ENCODE measurements at places on chromosomes 16 and 17.

DNA sequence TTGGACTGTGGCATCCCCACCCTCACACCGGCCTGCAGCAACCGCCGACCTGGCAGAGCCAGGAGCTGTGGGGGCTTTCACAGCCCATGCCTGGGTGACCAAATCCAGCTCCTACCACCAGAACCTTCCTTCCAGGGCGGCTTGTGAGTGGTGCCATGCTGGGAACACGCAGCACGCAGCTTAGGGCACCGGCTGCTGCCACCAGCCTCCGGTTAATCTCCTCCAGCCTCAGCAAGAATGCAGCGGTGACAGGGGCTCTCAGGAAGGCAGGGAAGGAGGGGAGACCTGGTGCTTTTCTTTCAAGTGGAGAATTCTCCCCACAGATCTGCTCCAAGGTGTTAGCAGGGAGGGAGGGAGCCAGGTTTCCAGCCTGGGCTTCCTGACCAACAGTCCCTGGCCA is 32.3 kb upstream of the ANKRD40CL start:
- DNase-seq, result no peak

GRCh38 chr16:75805946-75806345 is 79.7 kb upstream of the CPHXL start:
- no peak for DNase-seq

GRCh38 chr16:81445143-81445961 is 744 bp downstream of the CMIP start:
- no peak for DNase-seq

DNA sequence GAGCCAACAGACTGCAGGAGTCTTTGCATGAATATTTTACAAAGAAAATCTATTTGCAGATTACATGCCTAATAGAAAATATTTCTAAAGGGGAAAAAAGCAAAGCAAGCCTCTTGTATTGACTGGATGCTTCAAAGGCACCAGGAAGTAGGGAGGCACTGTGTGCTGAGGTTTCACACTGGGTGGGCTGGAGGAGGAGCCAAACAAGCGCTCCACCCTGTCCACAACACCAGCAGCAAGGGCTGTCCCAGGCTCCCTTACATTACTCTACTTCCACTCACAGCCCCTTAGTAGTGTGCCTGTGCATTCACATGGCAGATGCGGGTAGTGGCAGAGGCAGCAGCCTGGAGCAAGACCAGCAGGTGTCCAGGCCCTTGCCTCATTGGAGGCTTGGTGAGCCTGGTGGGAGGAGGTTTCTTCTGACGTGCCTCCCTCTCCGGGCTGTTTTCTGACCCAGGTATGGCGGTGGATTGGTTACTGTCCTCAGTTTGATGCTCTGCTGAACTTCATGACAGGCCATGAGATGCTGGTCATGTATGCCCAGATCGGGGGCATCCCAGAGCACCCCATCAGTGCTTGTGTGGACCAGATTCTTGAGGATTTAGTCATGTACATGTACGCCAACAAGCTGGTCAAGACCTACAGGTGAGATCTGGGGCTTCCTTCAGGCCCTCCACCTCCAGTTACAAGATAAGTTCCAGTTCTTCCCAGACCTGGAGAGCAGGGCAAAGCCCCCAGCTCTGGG is 7.0 kb upstream of the CCNF start:
- no peak for DNase-seq

GRCh38 chr16:77437859-77438258 is 3.0 kb upstream of the ADAMTS18 start:
- DNase-seq, result no peak

- DNase-seq, result no peak
Observed at GRCh38 chr17:65027305-65027704, 29.2 kb downstream of the GNA13 start.

- DNase-seq, result no peak
Observed at GRCh38 chr16:82655072-82655714, 28.4 kb downstream of the CDH13 start.

DNA sequence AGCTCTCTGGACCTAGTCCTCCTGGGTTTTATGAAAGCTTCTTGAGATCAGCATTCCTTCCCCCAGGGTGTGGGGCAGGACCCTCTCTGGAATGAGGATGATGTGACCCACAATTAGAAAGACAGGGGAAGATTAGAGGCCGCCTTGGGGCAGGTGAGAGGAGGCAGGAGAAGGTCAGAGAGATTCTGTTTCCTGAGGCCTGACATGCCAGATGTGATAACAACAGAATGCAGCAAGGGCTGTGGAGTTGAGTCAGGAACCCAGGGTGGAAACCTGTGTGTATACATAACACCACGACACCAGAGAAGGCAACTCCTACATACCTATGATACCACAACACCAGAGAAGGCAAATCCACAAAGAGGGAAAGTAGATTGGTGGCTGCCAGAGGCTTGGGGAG is 5.4 kb upstream of the SLC5A10 start:
- DNase-seq, result no peak

DNA sequence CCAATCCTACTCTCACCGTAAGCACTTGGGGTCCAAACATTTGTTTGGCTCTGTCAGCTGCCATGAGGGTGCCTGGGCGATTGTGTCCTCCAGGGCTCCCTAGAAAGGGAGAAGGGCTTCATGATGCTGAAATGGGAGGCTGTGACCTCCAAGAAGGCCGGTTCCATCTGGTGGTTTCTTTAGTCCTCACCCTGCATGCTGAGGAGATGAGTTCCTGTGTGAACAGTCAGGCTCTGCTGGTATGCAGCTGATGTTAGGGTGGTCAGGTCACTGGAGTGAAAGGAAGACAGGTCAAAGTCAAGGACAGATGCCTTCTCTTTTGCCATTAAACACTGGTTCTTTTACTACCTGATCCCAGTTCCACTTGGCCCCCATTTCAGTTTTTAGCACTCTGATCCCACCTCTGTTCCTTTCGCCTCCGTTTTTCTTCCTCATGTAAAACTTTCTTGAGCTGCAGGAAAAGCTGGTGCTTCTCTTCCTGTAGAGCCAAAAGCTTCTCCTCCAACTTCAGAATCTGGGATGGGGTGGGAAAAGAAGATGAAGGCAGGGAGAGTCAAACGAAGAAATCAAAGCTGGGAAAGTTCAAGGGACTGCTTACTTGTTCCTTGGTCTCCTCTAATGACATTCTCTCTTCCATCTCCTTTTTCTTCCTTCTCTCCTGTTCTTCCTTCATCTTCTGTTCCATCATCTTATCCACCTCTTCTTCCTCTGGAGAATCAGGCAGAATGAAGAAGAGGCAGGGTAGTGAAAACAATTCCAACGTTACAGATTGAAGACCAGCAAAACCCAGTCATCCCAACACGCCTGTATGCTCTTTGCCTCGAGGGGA is 1.1 kb downstream of the GPS2 start:
- DNase-seq, result no peak

DNA sequence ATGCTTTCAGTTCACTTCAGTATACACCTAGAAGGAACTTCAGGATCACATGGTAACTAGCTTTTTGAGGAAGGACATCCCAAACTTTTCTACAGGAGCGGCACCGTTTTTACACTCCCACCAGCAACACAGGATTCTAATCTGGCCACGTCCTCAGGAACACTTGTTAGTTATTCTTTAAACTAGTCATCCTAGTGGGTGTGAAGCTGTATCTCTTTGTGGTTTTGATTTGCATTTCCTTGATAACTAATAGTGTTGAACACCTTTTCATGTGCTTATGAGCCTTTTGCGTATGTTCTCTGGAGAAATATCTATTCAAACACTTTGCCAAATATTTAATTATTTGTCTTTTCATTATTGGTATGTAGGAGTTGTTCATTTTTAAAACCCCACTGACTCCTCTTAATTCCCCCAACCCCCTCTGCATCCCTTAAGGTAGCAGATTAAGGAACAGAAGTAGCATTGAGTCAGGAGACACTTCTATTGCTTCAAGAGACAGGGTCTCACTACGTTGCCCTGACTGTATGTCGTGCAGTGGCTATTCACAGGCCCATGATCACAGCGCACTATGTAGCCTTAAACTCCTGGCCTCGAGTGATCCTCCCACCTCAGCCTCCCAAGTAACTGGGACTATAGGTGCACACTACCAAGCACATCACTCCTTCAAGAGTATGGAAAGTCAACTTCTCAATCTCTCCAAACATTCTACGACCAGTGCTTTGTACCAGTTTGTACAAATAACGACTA is 25.4 kb downstream of the YWHAE start:
- no peak for DNase-seq

GRCh38 chr16:80454802-80455201 is 86.0 kb upstream of the DYNLRB2 start:
- DNase-seq, result no peak
